ENCODE measurements at places on chromosomes 1 and 21.

DNA sequence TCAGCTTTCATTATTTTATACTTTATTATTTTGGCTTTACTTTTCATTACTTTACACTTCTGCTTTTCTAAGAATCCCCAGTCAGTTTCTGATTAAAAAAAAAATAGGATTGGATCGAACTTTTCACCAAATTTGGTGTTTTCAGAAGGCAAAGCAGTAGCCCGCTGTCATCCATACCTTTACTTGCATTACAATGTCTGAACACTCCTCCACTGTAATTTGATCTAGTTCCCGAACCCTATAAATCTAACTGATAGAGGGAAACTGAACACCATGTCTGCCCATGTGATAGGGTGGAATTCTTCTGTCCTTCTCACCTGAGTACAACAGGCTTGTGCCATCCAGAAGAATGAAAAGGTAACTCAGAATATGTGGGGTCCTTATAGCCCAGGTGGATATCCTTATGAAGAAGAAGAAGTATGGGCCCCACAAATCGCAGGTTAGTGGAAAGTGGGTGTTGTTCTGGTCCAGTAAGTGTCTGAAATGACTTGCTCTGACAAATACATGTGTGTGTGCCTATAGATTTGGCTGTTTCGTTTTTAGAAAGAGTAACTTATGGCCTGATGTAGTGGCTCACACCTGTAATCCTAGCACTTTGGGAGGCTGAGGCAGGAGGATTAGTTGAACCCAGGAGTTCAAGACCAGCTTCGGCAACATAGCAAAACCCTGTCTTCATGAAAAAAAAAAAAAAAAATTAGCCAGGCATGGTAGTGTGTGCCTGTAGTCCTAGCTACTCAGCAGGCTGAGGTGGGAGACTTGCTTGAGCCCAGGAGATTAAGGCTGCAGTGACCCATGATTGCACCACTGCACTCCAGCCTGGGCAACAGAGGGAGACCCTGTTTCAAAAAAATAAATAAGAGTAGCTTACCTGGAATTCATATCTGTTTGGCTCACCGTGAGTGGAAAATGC is 26.6 kb upstream of the CDC14A start:
- DNase-seq: no peak

- no peak for DNase-seq
Observed at GRCh38 chr1:91696321-91696720, 189.6 kb downstream of the TGFBR3 start.

- DNase-seq: no peak
Observed at GRCh38 chr1:87466621-87467020, 137.9 kb downstream of the LMO4 start.

- no peak for DNase-seq
Observed at GRCh38 chr1:119141020-119141424, 569 bp upstream of the WARS2 start.

DNA sequence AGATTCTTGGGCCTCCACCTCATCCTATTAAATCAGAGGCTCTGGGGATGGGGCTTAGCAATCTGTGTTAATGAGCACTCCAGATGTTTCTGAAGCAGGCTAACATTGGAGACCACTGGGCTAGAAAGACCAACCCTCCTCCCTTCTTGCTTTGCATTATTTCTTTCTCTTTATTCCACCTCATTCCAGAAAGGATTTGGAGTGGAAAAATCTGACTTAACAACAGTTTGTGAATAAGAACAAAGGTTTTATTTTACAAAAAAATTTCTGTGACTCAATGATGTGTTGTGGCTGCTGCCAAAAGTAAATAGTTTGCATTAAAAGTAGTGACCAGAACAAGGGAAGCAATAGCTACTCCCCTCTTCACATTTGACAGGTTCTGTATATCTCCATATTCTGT is 79.4 kb downstream of the TGFB2 start:
- no peak for DNase-seq

- DNase-seq: no peak
Observed at GRCh38 chr1:18795002-18795689, 64.3 kb downstream of the TAS1R2 start.

GRCh38 chr1:24636661-24637357 is 6.3 kb upstream of the SRRM1 start:
- no peak for DNase-seq

DNA sequence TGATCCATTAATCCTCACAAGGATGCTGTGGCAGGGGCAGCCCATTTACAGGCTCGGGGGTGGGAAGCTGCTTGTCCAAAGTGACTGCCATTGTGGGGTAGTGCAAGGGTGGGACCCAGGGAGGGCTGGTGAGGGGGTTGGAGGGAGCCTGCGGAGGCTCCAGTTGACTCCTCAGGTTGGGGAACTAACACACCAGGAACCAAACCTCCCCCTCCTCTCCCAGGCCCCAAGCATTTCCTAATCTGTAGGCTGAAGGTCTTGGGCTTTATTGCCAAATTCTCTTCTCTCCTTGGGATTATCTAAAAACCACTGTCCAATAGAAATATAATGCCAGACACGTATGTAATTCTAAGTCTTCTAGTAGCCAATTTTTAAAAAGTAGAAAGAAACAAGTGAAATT is 18.2 kb downstream of the IKBKE start:
- DNase-seq: no peak

- no peak for DNase-seq
Observed at GRCh38 chr1:245770156-245770555, 615.4 kb downstream of the KIF26B start.

DNA sequence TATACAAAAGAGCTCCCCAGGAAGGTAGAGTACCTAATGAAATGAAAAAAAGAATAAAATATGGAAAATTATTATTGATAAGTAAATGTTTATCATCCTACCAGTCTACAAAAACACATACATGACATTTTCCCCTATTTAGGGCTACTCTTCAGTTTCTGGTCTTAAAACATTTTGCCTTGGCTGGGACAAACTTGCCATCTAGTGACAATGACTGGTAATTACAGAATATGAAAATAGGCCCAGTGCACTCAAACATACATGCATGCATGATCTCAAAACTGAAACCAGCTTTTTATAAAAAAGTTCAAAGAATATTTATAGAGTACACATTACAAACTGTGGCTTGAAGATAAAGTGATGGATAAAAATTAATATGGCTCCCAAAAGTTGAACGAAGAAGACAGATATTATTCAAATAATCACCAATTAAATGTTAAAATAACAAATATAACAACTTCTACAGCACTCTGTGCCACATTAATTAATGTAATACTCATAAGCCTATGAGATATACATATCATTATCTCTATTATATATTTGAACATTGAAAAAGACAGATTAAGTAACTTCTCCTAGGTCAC is 10.5 kb upstream of the RNPC3 start:
- no peak for DNase-seq

- no peak for DNase-seq
Observed at GRCh38 chr1:200081969-200082245, 54.4 kb downstream of the NR5A2 start.

GRCh38 chr1:159922511-159923202 is 2.6 kb downstream of the TAGLN2 start:
- no peak for DNase-seq

DNA sequence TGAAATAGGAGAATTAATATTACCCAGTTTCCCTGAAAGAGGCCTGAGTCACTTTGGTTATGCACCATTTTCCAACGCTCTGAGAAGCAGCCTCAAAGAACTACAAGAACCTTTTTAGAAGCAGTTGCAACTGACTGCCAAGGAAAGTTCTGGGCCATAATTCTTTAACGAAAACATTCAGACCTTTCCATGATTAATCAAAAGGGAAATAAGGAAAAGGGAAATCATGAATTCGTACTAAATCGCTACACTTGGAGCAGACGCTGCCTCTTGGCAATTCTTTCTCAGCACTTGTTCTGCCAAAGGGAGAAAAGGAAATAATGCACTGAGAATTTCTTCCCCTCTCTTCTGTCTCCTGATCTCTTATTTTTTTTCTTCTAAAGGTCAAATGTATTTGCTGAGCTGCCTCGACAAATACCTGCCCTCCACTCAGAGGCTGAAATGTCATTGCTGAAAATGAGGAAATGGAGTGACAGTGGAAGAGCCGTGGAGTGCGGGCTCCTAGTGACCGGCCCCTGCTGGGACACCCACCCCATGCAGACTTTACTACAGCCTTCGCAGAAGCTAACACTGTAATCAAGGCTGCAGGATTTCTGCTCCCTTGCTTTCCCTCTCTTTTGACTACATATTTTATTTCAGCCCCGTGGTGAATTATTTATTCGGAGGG is 67.9 kb upstream of the GALNT2 start:
- no peak for DNase-seq

- DNase-seq: no peak
Observed at GRCh38 chr1:180652792-180653191, 21.0 kb downstream of the XPR1 start.

DNA sequence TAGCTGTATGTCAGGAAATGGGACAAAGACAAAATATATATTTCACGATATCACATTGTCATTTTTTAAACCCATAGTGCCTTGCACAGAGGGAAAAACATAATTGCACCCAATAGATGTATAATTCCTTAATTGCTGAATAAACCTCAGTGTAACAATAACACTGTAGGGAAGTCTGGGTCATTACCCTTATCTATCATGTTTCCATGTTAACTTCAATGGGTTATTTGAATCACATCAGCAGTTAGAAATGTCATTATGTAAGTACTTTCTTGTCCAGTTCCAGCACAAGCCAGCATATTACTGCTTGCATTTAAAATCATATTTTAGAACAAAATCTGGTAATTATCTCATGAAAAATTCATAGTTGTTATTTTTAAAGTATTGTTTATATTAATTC is 222.7 kb downstream of the HMCN1 start:
- no peak for DNase-seq

- DNase-seq: no peak
Observed at GRCh38 chr1:117013309-117013858, 11.8 kb downstream of the CD101 start.

DNA sequence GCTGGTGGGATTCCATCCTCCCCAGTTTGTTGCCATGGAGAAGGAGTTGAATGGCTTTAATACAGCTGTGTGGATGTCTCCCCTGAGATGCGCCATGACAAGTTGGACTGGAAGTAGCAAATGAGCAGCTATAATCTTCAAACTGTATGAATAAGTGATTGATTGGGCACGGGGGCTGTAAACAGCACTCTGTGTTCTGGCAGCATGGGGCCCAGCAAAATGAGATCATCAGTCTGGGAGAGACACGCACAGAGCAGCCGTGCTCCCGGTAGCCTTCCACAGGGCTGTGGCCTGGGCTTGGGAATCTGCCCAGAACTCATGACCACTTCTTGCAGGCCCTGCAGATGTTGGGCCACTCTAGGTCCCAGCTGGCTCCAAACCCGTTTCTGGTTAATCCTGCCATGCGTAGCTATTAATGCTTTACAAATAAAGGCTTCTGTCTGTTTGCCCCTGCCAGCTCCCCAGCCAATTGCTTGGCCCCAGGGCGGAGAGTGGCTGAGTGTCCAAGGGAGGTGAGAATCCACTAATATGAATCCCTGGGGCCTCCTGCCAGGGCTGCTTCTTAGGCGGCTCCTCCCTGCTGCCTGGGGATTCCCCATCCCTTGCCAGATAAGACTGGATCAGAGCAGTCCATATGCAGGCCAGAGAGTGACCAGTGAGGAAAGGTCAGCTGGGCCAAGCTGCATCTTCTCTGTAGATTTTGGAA is 642.9 kb downstream of the AJAP1 start:
- DNase-seq: no peak

- no peak for DNase-seq
Observed at GRCh38 chr1:207308451-207309190, 12.9 kb upstream of the CD55 start.

- DNase-seq: no peak
Observed at GRCh38 chr1:174322202-174322862, 125.4 kb upstream of the GPR52 start.

DNA sequence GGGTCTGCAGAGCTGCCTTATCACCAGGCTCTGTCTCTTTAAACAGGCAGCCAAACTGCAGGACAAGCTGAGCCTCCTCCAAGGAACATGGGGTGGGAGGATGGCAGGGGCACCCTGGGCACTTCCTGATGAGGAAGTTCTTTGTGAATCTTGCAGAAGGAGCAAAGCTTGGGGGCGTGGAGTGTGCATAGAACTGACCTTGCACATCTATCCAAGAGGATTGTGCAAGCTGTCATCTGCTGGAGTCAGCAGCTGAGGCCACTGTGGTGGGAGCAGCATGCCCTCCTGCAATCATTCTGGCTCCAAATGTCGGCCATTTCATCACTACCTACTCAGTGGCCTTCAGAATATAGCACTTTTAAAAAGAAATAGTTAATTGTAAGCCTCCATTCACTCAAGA is 182.2 kb downstream of the AJAP1 start:
- no peak for DNase-seq

DNA sequence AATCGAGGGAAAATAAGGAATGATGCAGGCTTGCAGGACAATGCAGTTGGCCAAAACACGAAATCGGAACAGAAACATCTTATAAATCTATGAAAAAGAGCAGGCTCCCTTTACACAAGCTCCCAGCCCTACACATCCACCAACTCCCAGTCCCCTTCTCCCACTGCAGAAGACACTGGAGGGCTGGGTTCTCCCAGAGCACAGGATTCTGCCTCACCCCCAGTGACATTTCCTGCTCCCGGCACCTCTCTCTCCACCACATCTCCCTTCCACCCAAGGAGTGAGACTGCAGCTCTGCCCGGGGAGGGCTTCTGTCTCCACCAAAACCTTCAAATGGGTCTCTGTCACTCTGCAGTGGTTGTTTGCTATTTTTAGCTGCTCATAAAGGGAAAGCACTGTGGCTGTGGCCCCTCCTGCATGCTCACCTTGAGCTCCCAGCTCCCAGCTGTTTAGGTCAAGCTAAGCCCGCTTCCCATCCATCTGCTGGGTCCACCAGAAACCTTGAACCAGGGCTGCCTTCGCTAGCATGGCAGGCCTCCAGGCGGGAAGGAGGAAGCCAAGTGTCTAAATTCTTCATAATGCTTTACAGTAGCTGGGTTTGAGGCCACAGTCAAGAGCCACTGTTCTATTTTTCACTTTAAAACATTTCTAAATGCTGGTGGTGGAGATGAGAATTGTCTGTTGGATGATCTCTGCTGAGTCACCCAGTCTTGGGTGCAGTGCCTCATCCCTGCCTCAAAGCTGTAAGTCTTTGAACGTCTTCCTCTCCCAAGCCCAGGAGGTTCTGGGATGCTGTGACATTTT is 3.3 kb upstream of the C2CD2 start:
- no peak for DNase-seq

DNA sequence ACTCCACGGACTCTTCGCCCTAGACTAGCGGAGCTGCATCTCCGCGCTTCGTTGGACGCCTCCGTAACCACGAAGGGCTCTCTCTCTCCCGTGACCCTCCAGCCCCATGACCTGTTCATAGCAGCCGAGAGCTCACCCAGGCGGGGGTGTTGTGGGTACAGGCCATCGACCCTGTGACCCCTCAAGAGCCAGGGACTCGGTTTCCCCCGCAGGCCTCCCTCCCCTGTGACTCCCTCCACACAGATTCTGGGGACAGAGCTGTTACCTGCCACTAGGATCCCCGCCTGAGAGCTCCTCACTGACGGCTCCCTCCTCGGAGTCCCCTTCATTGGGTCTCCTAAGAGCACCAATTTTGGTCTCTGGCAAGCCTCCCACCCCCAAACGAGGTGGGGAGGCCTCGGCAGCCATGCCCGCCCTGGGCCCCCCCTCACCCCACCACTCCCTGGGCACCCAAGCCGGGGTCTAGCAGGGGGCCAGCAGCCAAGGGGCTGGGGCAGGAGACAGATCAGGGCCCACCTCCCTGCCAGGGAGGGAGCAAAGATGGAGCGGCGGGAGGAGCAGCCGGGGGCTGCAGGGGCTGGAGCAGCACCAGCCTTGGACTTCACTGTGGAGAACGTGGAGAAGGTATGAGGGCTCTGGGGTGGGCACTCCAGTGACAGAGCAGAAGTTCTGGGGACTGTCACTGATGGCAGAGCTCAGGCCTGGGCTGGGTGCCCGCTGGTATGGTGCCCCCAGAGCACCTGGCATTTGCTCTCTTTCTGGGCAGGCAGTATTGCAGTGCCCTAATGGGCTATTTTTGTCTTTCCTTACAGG is 517 bp downstream of the IPO13 start:
- DNase-seq: no peak
